Activated CD4-positive, alpha-beta T cell treated with anti-CD3 and anti-CD28 coated beads, Interleukin-2, amount 50 U/mL, for 16 hours (primary cell): ENCODE measurements at places on chromosomes 11 and 22.

- no peak for DNase-seq
These were observed 15.0 kb upstream of the EXPH5 start for GRCh38 chr11:108608548-108608947.

- no peak for DNase-seq
These were observed 162.2 kb downstream of the ARHGAP42 start for GRCh38 chr11:100849009-100849900.

- no peak for DNase-seq
These were observed 13.0 kb upstream of the TEF start for GRCh38 chr22:41368543-41369423.

DNA sequence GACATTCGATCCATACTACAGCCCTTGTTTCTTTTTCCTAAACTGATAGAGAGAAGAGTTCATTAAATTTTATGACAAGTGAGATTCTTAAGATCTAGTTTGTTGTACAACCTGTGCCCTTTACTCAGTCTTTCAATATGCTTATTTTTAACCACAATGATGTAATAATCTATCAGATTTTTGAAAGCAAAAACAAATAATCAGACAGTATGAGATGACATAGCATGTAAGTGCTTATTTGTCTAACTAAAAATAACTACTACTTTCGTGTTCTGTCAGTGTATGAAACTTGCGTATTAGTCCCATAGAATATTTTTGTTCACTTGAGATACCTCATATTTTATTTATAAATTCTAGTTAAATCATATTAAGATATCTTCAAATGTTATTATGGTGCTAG, 33.2 kb downstream of the RAB39A start:
- no peak for DNase-seq

DNA sequence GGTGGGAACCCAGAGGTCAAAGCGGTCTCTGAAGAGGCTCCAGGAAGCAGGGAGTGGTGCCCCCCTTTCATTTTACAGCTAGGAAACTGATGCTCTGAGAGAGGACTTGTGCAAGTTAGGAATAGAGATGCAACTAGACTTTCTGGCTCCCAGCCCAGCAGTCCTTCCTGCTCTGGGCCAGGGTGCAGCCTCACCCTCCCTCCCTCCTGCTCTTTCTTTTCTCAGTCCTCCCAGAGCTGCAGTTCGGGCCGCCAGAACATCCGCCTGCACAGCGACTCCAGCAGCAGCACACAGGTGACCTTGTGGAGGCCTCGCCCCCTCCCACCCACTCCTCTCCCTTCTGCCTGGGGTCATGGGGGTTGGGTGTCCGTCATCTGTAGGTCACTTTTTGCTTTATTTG, 51.5 kb downstream of the LHFPL7 start:
- no peak for DNase-seq

GRCh38 chr11:8593455-8593854, 573 bp downstream of the STK33 start:
- no peak for DNase-seq

GRCh38 chr11:102006835-102007566, 40.2 kb upstream of the CFAP300 start:
- DNase-seq, result no peak

DNA sequence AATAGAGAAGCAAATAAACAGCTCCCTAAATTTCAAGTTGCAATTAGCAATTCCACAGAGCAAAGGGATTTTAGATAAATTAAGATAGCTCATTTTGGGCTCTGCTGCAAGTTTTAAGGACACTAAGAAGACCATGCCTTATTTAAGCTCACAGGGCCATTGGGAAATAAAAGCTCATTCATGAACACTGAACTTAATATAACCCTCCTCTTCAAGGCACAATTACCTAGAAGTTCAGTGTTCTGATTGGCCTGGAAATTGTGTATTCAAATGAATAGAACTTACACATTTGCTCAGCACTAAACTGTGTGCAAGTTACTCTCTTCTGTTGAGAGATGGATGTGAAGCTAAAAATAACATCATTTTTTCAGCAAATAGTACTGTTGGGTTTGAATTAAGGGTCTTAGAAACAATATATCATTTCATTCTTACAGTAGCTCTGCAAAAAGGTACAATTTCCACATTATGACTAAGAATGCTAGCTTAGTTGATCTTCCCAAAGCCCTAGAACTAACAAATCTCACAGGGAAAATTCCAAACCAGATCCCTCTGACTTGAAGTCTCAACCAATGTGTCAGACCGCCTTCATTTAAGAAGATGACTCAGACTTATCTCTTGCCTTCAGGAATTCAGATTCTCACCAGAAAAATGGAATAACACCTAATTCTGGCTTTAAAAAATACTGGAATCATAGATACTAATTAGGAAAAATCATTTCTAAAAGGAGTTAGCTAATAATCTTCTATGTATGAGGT, 87.4 kb upstream of the LRRC55 start:
- no peak for DNase-seq

GRCh38 chr11:93822359-93822758, 28.1 kb downstream of the VSTM5 start:
- DNase-seq, result no peak

DNA sequence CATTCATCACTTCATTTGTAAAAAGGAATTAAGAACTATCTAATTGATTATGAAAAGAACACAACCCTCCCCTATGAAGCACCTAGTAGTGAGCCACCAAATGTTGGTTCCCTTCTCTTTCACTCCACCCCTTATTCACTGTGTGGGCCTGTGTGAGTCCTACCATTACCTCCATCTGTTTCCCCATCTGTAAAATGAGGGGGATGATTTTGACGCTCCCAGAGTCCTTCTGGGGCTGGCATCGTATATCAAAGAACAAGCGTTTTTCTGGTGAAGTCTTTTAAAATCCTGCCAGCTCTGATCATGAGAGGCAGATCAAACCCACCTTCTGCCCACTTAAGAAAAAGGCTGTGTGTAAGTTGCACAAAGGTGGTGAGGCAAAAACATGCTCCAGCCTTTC, 96.6 kb upstream of the SEZ6L start:
- DNase-seq, result no peak

DNA sequence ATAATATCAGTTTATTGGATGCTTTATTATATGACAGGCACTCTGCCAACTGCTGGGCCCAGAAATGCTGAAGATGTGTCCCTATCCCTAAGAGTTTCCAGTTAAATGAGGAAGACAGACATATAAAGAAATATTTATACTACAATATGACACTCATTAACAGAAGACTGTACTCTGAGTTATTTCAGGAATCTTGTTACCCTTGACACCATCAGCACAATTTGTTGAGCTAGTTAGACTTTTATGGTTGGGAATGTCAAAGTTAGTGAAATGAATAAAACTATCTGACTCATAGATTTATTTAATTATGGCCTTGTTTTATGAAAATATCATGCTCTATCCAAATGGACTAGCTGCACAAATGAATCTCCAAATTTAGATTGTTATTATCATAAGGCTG, 25.6 kb upstream of the MSANTD4 start:
- no peak for DNase-seq

GRCh38 chr11:19625438-19625837, 87.2 kb upstream of the NAV2 start:
- no peak for DNase-seq

DNA sequence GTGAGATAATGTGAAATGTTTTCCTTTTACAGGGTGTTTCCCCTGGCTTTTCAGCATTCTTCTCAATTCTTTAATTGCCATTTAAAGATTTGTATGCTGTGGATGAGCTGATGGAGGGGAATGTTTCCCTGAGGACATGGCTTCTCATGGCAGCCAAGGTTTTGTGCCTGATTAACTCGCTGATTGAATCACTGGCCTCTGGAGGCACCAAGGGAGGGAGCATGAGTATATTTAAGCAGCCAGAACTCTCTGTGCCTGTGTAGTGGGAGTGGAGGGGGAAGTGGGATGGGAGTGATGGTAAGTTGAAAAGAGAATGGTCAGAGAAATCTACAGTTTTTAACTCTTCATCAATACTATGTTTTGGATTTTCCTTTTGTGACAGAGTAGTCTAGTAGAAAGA, 88.7 kb downstream of the STIM1 start:
- DNase-seq, result no peak

DNA sequence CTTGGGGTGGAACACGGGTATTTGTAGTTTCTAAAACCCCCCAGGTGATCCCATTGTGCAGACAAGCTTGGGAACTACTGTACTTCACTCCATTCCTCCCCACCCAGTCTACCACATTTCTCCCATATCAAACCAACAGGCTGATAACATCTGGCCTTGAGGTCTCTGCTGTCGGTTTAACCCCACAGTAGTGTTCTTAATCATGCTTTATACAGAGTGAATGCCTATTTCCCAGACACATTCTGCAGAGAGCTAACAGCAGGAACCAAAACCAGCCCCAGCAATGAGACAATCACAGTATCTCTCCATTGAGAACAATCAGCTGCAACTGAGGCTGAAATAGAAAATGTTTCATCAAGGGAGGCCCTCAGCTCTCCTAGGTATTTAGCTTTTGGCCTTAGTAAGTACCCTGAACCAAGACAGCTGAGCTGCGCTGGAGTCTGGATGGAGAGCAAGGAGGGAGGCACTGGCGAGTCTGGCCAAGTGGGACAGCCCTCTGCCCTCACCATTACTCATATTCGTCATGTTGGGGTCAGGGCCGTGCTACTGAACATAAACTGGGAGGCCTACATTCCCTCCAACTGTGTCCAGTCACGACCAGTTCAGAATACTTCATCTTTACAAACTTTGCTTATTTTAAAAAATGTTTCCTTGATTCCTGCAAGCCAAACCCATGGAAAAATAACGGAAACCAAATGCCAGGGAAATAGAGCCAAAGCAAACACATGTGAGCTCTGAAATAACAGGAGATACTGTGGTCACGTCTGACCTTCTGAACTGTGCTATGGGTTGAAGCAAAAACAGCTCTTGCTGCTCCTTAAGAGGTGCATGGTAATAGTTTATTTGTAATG, 81.0 kb downstream of the CCDC34 start:
- DNase-seq, result peak; percentile 27

GRCh38 chr11:77080643-77081210, 14.0 kb downstream of the CAPN5 start:
- no peak for DNase-seq
